ENCODE measurements at places on chromosomes 2 and 18.

DNA sequence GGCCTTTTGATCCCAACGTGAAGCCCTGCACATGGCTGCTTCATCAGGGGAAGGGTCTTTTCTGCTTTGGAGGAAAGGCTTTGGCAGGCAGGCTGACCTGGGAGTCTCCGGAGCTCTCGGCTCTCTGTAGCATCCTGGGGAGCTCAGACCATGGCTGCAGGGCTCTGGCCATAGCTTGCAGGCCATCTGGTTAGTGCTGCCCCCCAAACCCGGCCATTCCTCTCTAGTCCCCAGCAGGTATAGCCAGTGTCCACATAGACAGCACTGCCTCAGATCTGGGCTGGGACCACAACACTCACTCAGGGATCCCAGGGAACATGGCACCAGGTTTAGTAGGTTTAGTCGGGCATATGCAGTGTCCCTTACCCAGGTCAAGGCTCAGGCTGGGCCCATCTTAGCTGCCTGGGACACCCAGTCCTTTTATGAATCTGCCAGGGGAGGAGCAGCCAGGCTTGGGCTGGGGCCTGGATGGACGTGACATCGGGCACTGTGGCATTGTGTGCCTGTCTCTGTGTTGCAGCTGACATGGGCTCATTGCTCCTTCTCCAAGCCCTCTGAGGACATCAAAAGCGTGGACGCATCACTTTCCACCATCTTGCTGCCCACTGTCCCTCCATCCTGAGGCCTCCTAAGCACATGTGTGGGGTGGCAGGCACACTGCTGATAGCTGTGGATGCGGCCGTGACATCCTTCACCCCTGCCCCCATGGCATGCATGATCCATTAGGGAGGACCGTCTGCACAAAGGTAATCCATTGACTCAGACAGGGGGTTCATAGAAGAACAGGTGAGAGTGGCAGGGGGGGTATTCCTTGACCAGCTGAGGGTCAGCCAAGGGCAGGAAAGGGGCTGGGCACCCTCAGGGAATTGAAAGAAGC, 19.2 kb upstream of the GPR35 start:
- no peak for DNase-seq

- DNase-seq: no peak
These were observed 349.9 kb upstream of the MEIS1 start for GRCh38 chr2:66084948-66085590.

- DNase-seq: no peak
These were observed 29.2 kb downstream of the HS6ST1 start for GRCh38 chr2:128289439-128289838.

- no peak for DNase-seq
These were observed 656 bp downstream of the TBC1D8 start for GRCh38 chr2:101150306-101151145.

DNA sequence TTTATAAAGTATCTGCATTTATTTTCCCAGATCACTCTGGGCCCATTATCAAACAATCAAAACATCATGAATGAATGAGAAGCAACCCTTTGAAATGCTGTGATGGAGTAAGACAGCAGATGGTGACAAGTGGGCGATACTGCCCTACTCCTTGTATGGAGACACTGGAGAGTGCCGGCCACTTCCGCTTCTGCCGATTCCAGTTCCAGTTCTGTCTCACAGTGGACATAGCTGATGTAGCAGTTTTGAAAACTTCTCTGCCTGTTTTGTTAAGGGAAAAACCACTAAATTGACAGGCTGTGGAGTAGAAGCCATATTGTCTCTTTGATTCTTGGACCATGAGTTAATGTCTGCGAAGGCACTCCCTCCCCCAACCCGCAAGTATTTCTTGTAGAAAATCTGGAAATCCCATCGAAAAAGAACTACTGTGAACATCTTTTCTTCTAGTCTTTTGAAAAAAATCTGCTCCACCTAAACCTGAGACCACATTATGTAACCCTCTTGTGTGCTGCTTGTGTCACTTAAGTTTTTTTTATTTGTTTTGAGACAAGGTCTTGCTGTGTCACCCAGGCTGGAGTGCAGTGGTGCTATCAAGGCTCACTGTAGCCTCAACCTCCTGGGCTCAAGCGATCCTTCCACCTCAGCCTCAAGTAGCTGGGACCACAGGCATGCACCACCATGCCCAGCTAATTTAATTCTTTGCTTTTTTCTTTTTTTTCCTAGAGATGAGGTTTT, 133.5 kb downstream of the TANC1 start:
- DNase-seq: no peak

GRCh38 chr2:48397846-48398245, 132.1 kb upstream of the STON1 start:
- no peak for DNase-seq

- no peak for DNase-seq
These were observed 54.8 kb downstream of the FAM161A start for GRCh38 chr2:61799099-61799498.

DNA sequence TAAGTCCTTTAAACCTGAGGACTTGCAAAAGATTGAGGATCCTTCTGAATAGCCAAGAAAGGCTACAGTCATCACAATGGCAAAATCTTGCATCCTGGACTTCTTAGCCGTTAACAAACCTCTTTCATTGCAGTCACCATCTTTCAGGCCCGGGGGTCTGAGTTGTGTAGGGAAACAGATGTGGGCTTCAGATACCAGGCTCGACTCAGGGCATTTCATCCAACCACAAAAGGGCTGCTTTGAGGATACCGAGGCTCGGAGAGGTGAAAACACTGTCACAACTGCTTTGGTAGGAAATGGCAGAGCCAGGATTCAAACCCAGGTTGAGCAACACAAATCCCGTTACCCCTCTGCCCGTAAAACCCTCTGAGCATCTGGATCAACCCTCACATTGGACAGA, 147.4 kb downstream of the TFCP2L1 start:
- DNase-seq: no peak

GRCh38 chr18:79787527-79787864, 10.2 kb upstream of the KCNG2 start:
- no peak for DNase-seq

GRCh38 chr18:21444465-21445212, 155.9 kb downstream of the ESCO1 start:
- DNase-seq: no peak

- DNase-seq: peak; percentile 13
These were observed 38.0 kb downstream of the CYP1B1 start for GRCh38 chr2:38037757-38038621.

DNA sequence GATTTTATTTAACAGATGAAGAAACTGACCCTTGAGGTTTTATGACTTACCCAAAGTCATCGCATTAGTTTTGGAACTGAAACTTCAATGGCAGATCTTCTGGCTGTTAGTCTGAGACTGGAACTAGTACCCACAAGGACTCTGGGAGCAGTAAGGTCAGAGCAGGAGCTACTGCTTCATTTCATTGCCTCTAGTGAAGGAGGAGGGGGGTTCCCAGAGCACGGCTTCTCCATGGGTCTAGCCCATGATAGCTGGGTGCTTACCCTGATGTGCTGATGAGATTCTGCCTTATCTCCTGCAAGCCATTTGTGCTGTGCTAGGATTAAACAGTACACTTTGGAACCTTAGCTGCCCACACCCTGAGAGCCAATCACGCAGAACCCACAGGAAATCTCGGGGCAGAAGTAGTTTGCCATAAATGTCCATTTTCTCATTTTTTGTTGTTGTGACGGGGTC, 5.4 kb upstream of the RNASEH1 start:
- DNase-seq: no peak

DNA sequence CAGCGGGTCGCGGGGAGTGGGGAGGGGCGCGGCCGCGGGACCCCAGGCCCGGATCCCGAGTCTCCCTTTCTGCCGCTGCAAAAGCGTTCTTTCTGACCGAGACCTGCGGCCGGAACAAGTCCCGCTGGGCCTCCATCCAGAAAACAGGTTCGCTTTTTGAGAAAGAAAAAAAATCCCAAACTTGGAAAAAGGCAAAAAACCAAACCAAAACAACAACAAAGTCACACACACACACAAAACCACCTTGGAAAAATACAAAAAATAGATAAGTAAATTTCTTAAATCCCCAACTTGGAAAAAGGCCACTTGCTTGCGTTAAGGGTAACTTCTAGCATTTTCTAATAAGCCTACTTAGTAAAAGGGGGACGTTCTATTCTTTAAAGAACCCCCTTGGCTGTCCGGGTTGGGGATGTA, 250 bp upstream of the CHST10 start:
- no peak for DNase-seq

DNA sequence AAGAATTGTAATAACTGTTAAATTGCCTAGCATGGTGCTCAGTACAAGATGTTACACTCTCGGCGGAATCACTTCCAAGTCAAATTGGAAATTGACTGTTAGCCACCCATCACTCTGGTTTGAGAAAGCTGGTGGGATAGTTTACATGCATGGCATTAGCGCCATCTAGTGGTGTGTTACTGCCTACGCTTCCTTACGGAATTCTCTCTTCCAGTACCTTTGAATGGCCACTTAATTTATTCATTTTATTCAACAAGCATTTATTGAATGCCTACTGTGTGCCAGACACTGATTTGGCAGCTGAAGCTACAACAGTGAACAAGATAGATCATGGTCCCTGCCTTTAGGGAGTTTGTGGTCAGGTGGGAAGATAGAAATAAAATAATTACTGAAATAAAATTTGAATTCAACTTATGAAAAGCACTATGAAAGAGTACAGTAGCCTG, 171.2 kb downstream of the TMEM247 start:
- DNase-seq: no peak

DNA sequence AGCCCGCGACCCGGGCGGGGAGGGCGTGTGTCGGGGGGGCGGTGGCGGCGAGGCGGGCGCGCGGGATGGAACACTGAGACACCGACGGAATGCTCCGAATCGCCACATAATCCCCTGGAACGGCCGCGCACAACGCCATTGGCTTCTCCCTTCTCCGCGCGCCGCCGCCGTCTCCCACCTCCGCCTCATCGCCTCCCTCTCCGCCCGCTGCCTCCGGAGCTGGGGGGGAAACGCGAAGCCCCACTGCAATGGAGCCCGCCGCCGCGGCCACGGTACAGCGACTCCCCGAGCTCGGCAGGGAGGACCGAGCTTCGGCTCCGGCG, at the start of gene PHLPP1:
TSS of gene PHLPP1 (plus strand) at position 106 of the 323 bp plus-strand sequence. CDS start at position 249, 143 bp downstream.
- no peak for DNase-seq

GRCh38 chr2:100125626-100126025, 16.8 kb downstream of the AFF3 start:
- DNase-seq: no peak

GRCh38 chr2:4973973-4974372, 718.2 kb upstream of the SOX11 start:
- no peak for DNase-seq

DNA sequence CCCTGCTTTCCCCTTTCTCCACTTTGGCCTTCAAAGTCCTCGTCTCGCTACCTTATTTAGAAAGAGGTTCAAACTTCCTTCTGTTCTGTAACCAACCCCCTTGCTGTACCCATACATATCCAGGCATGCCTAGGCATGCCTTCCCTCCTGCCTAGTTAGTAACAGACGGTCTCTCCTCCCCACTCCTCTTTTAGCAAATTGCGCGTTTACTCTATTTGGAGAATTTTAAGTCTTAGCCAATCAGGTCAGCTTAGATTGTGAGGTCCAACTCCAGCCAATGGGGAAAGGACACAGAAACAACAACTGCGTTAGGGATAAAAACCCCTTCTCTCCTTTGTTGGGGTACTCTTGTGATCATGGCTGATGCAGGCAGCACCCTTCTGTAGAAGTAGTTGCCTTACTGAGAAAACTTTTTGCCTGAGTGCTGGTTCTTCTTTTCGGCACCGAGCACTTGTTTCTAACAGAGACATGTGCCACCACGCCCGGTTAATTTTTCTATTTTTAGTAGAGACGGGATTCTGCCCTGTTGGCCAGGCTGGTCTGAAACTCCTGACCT, 85.9 kb upstream of the FOXI3 start:
- DNase-seq: no peak

GRCh38 chr2:23806201-23806600, 120.7 kb downstream of the ATAD2B start:
- no peak for DNase-seq

DNA sequence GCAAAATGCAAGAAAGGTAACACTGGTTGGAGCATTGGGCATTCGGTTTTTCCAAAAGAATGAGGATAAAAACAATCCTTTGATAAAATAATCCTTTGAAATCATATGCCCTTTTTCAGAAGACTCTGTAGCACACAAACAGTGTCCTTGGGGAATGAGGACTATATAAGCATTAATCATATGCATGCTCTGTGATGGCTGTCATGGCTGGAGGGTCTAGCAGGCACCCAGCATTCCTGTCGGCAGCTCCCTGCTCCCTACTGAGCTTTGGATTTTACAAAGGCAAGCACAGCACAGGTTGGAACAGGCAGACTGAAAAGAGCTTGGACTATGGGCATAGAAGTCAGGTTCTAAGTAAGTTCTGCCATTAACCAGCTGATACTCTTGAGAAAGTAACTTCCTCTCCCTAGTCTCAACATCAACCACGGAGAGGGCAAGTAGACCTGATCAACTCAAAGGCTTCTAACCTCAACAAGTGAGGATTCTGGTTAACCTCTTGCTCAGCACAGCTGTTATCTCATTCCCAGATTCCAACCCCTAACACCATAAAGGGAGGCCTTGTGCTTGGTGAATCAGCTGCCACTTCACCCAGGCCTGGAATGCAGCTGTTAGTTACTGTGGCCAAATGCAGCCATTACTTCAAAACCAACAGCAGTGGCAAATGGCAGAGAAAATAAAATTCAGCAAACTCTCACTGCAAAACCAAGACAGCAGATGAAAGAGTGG, 29.5 kb downstream of the GALNT14 start:
- DNase-seq: no peak

- peak; percentile 59 for DNase-seq
These were observed 23.0 kb upstream of the SMAD2 start for GRCh38 chr18:47953471-47953931.
